ENCODE measurements at places on chromosomes 16 and 17. TPM values are rescaled to one million over a fixed set of nuclear protein-coding genes. Genes with fewer than 3 reads are reported as not detected.

Gene HS3ST6
- total RNA-seq, result not detected

Gene PRDM7
- total RNA-seq, result 0.16 TPM

Gene DNAH2
- total RNA-seq, result 1.00 TPM

Gene MMP15
- total RNA-seq, result 16.8 TPM

Gene KRT39
- not detected for total RNA-seq

Gene SRCIN1
- total RNA-seq, result 15.1 TPM

Gene RAB37
- total RNA-seq, result 1.2 TPM

Gene FADS6
- total RNA-seq, result 0.85 TPM

Gene MYOCD
- 0.04 TPM for total RNA-seq

Gene MARCHF10
- total RNA-seq, result 1.6 TPM

Gene TUBG2
- total RNA-seq, result 13.5 TPM

Gene LRRC75A
- total RNA-seq, result 5.2 TPM

Gene GINS2
- 0.25 TPM for total RNA-seq

Gene COX10
- total RNA-seq, result 16.6 TPM

Gene CCDC78
- 5.3 TPM for total RNA-seq

Gene MEIOC
- total RNA-seq, result 1.0 TPM

Gene NECAB2
- 2.1 TPM for total RNA-seq

Gene KRTAP9-2
- total RNA-seq, result not detected

Gene INCA1
- total RNA-seq, result 1.1 TPM

Gene HASPIN
- total RNA-seq, result 7.5 TPM

- no peak for ATAC-seq
Observed at GRCh38 chr17:76234354-76234679, 6.0 kb downstream of the RNF157 start.

DNA sequence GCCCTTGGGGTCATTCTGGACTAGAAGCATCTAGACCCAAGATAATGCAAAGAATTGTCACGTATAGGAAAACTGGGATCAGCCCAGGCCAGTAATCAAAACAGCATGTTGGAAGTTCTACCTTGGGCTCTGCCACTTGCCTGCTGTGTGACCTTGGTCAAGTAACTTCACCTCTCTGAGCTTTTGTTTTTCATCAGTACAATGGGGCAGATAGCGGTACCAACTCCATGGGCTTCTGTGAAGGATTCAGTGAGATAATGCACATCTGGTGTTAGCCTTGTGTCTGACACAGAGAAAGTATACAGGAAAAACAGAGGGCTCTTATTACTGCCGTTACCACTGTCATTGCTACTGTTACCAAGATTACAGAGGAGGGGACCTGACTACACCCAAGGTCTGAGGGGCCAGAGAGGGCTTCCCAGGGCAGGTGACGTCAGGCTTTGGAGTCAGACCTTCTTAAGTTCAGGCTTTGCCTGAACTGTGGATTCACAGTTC, 24.6 kb downstream of the CMIP start:
- no peak for ATAC-seq

GRCh38 chr16:85621698-85622428, 8.7 kb downstream of the GSE1 start:
- ATAC-seq, result no peak

- no peak for ATAC-seq
Observed at GRCh38 chr16:21526923-21527807, 72.2 kb upstream of the METTL9 start.

DNA sequence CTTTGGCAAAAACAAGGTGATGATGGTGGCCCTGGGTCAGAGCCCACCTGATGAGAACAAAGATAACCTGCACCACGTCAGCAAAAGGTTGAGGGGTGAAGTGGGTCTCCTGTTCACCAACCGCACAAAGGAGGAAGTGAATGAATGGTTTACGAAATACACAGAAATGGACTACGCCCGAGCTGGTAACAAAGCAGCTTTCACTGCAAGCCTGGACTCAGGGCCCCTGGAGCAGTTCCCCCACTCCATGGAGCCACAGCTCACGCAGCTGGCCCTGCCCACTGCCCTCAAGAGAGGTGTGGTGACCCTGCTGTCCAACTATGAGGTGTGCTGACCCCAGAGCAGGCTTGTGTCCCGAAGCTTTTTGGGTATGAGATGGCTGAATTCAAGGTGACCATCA, 29.7 kb upstream of the DLX4 start:
- ATAC-seq, result no peak

- ATAC-seq, result no peak
Observed at GRCh38 chr16:23843143-23843542, 7.4 kb downstream of the PRKCB start.

GRCh38 chr16:64269756-64270155, 852.1 kb downstream of the CDH11 start:
- no peak for ATAC-seq

DNA sequence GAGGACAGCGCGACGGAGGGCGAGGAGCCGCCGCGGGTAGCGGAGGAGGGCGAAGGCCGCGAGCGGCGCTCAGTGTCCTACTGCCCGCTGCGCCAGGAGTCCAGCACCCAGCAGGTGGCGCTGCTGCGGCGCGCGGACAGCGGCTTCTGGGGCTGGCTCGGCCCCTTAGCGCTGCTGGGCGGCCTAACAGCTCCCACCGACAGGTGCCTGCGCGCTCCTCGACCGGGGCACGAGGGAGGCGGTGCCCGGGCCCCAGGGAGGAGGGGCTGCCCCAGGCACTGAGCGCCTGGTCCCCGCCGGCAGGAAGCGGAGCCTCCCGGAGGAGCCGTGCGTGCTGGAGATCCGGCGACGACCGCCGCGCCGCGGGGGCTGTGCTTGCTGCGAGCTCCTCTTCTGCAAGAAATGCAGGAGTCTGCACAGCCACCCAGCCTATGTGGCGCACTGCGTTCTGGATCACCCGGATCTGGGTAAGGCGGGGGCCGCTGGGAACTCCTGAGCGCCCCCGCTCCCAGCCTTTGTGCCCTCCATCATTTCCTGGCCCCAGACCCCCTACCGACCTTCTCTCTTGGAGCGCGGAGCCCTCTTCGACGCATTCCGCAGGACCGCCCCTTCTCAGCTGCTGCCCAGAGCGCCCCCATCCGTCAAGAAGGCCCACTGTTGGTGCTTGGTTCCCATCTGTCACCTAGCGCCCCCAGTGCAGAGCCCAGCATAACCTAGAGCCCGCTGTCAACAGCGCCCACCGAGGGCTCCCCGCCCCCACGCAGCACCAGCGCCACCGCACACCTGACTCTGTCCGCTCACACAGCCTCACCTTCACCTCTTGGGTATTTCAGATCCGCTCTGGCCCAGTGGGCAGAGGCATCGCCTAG, 3.7 kb downstream of the C17orf50 start:
- peak; percentile 97 for ATAC-seq

GRCh38 chr17:8187517-8188262, 2.3 kb downstream of the BORCS6 start:
- ATAC-seq, result peak; percentile 38

- ATAC-seq, result peak; percentile 87
Observed at GRCh38 chr16:17885659-17886207, 415.0 kb upstream of the XYLT1 start.

DNA sequence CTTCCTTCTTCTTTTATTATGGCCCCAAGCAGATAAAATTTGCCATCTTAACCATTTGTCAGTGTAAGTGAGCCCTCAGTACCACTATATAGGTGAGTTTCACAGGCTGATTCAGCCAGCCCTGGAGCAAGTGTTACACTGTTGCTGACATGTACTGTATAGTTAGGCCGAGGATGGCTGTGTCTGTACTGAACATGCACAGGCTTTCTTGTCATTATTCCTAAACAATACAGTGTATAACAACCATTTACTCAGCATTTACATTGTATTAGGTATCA, 53.7 kb downstream of the AMFR start:
- no peak for ATAC-seq

GRCh38 chr17:76087531-76087930, 8.5 kb downstream of the ZACN start:
- ATAC-seq, result no peak

- ATAC-seq, result peak; percentile 51
Observed at GRCh38 chr17:66963909-66964771, at the start of gene CACNG4. TSS of gene CACNG4 (plus strand) at chr17:66964707. CDS start at chr17:66964912, 205 bp downstream.

- no peak for ATAC-seq
Observed at GRCh38 chr16:88373927-88374492, 8.7 kb upstream of the ZNF469 start.

- ATAC-seq, result no peak
Observed at GRCh38 chr17:18262111-18262510, 1.6 kb downstream of the MIEF2 start.

DNA sequence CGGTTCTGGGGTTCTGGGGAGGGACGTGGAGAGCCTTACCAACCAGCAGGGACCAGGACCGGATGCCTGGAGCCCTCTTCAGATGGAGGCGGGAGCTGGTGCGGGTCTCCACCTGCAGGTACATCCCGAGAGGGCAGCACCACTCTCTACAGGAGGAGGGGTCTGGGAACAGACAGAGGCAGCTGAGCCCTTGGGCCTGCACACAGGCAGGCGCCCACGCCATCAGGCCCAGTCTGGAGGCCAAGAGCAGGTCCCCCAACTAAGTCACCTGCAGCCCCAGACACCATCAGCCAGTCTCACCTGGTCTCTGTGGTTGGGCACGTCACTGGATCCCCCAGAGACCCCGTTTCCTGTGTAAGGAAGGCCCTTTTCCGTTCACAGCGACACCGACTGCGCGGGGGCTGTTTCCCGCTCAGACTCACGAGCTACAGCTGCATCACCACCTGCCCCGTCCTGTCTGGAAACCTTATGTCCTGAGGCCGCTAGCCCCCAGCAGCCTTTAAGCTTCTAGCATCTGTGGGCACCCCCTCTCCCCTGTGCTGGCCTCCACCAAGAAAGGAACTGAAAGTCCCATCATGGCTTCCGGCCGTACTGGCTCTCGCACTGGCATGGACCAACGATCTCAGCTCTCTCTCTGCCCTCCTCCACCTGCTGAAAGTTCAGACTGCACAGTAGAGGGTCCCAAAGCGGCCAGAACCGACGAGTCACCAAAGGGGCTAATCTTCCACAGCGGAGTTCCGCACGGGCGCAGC, 1.2 kb downstream of the CYBC1 start:
- ATAC-seq, result no peak

- no peak for ATAC-seq
Observed at GRCh38 chr16:58634265-58634802, 4.7 kb upstream of the CNOT1 start.

DNA sequence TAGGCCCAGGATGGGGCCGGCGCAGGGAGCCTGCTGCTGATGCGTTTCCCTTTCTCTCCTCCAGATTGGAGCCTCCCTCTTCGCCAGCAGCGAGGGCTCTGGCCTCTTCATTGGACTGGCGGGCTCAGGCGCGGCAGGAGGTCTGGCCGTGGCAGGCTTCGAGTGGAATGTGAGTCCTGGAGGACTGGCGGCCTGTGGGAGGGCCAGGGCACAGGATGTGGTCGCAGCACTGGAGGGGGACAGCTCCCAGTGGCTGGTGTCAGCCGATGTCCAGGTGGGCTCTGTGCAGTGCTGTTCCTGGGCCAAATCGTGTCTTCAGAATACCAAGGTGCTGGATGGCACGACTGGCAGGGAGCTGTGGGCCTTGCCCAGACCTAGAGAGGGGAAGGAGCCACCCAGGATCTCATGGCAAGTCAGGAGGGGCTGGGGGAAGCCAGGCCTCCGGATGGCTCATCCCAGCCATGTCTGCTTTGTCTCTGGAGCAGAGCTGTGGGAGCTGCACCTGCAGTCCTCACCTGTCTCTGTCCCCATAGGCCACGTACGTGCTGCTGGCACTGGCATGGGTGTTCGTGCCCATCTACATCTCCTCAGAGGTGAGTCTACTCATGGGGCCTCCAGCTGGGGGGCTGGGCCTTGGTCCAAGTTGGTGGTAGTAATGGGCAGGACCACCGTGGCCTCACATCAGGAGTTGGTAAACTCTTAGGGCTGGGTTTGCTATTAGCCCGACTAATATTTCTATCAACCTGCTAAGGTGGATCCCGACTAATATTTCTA, 7.3 kb downstream of the SLC5A10 start:
- ATAC-seq, result no peak

GRCh38 chr17:60142872-60143499, 6.8 kb upstream of the CA4 start:
- ATAC-seq, result peak; percentile 66

GRCh38 chr16:88489163-88489741, 36.2 kb downstream of the ZFPM1 start:
- ATAC-seq, result no peak

DNA sequence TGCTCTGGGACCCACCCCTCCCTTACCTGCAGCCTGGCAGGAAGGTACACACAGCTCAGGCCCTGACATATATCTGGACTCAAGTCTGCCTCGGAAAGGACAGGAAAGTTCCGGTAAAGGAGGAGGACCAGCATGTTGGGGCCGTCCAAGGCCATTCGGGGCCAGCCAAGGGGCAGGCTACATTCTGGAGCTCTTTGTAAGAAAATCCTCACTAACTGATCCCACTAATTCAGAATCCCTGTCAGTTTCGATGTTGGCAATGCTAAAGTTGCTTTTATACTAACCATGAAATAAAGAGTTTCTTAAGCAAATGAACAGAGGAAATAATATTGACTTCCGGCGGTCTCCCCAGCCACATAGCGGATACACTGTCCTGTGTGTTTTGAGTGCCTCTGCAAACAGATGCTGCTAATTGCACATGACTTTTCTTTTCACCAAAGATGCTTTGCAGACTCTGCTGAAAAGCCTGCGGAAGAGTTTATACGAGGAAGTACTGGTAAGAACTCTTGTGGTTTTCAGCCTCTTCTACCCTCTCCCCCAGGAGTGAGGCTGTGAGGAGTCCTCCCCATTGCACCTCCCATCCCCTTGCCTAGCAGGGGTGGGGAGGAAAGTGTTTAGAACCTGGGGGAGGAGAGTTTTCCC, 54.8 kb downstream of the PLXDC1 start:
- no peak for ATAC-seq

- ATAC-seq, result no peak
Observed at GRCh38 chr16:24921229-24921628, 75.5 kb downstream of the SLC5A11 start.

- ATAC-seq, result no peak
Observed at GRCh38 chr16:14372471-14372870, 257.6 kb downstream of the PARN start.

DNA sequence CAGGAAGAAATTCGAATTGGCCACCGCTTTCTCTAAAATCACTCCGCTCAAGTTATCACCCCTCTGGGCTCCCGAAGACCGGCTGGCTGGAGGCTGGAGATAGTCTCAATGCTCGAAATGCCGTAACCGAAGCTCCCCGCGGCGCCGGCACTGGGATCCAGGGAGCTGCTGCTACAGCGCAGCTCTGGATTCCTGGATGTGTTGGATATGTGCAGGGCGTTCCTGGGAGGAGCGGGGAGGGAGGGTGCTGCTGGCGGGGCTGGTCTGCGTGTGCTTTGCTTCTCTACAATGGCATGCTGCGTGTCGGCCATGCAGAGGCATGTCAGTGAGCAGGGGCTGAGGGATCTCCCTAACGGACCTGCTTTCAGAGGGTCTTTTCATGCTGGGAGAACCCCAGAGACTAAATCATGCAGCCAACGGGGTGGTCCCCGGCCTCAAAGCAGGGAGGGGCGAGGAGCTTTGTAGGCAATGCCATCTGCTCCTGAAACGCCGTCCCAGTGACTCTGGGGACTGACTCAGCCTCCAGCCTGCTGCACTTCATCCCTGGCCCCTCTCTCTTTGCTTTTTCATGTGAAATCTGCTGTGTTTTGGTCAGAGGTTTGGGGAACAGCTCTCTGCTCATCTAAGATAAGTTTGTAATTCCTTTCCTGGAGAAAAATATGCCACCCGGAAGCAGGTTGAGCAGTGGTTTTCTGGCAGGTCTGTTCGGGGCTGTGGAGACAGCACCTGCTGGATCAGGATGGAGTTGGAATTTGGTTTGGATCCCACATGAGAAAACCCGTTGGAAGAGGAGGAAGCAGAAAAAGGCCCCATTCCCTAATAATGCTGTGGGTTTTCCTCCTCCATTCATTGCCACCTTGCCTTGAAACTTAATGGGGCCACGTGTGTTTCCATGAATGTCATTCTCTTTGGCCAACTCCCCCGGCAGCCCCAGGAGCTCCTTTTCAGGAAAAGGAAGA, 311.4 kb downstream of the SEC14L1 start:
- peak; percentile 45 for ATAC-seq

- no peak for ATAC-seq
Observed at GRCh38 chr17:40092581-40092980, 7.8 kb downstream of the NR1D1 start.

Measured in motor neuron (in vitro differentiated cells).